ENCODE measurements at places on chromosomes 1 and 21.

GRCh38 chr1:224632921-224633321, 16.8 kb downstream of the CNIH3 start:
- DNase-seq = no peak

DNA sequence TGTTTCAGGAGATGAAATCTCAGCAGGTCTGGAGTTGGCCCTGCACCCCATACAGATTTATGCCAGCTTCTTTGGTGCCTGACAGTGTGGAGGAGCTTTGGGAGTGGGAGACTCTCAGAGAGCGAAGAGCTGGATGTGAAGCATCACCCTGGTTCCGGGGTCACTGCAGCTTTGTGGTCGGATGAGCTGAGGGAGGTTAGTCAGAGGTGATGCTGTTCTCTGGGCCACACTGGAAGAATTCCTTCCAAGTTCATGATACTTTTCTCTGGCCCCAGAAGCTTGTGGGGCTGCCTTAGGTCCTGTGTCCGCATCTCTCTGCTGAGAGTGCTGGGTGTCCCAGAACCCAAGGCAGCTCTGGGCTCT, 467.8 kb downstream of the CAMTA1 start:
- DNase-seq = no peak

DNA sequence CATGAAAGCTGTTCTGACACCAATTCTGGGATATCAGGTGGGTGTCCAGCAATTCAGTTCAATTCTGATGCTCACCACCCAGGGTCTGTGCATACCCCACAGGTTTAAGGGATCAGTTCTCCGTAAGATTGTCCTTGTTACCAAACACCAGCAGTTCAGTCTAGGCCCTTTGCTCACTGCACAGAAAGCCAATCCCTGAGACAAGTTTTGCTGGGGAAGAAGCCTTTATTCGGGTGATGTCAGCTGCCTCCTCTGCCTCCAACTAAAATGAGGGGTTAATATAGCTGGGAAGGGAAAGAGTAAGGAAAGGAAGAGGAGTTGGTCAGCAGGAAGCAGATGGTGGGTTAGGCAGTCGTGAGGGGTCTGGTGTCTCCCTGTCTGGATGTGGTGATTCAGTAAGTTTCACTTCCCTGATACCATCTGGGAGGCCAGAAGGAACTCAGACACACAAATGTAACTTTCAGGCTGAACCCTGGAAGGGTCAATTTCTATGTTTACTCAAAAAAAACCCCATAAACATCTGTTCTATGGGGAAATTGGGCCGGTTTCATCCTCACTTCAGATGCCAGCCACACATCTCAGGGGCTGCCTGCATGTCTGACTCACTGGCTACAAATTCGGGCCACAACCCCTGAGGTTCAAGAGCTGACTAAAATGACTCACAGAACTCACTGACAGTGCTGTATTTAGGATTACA, 83.3 kb upstream of the PGBD5 start:
- no peak for DNase-seq

DNA sequence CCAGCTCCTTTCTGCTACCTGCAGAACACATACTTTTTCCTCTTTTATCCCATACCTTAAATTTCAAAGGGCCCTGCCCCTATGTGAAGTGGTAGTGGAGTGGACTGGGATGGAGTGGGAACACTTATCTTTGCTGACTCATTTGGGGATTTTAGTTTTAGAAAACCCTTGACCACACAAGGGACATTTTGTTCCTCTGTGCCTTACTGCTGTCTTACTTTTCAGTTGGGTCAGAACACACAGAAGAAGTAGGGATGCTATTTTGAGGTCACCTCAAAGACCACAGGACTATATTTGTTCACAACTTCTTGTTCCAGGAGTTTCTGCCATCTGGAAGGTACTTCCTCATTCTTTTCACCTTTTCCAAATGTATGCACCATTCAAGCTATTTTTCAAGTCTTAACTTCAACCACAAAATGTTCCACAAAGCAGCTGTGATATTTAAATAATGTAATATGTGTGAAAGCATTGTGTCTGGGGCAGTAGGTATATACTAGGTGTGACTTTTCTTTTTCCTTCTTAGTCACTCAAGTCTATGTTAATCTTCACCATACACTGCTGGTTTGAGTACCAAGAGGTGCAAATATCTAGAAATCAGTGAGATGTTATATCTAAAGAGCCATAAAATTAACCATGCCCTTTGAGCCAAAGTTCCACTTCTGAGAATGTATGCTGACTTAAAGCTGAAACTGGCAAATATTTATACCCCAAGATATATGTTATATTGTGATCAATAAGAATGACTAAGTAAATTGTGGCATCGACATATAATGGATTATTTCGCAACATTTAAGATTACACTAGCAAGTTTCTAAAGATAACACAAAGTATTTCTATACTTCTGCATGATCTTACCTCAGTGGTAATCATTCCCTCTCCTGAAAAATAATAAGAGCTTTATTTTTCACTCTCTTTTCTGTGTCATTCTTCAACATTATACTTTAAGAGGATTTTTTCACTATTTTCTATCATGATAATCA, 308.5 kb downstream of the MRPL39 start:
- DNase-seq = no peak

DNA sequence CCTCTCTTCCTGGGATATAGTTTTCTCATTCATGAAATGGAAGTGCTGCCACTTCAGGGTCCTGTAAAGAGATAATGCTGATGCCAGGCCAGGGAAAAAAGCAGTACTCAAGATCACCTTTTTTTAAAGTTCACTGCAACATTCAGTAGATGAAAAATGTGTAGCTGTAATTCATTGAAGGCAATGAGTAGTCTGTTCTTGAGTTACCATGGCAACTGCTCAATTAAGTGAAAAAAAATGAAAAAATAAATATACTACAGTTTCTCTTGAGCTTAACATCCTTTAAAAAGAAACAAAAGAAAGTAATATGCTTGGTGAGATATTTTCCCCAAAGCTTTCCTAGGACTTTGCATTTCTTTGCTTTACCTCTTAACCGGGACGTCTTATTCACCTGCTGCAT, 183.3 kb downstream of the AK5 start:
- DNase-seq = no peak

DNA sequence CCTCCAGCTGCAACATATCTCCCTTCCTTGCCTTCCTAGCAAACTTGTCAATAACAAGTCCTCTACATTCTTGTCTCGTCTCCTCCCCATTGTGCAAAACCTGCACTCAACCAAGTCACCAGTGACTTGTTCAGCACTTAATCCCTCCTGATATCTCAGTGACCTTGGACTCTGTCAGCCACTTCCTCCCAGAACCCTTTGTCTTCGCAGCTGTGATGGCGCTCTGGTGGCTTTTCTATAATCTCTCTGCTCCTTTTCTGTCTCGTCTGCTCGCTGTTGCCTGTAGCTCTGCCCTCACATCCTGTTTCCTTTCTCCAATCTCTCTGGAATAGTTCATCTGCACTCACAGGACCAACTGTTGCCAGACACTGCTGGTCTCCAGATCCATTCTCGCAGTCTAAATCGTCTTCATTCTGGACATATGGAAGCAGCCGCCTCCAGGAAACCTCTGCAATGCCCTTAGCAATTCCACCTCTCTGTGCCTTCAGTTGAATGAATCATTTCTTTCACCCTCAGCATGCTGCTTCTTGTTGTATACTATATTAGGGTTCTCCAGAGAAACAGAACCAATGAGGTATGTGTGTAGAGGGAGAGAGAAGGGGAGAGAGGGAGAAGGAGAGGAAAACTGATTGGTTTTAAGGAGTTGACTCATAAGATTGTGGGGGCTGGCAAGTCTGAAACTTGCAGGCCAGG, 17.4 kb upstream of the IFNAR2 start:
- DNase-seq = no peak

GRCh38 chr1:59292562-59292961, 4.3 kb upstream of the FGGY start:
- no peak for DNase-seq

GRCh38 chr1:183418696-183419095, 516 bp upstream of the NMNAT2 start:
- DNase-seq = no peak

DNA sequence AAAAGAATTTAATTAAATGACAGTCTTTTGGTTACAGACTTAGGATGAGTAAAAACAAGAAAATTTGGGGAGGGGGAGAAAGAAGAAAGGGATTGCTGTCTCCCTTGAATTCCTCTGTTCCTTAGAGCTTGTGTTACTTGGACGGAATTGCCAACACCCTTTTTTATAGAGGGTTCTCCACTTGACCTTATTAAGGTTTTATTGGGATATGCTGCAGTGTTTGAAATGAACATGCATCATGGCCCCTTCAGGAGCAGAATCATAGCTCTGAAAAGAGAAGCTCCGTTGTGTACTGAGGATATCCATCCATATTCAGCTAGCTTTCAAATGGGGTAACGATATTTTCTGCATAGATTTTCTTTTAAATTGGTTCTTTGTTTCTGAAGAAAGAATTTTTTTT, 48.2 kb upstream of the DNASE2B start:
- no peak for DNase-seq

GRCh38 chr21:33684068-33684467, 41.8 kb downstream of the ITSN1 start:
- DNase-seq = no peak

DNA sequence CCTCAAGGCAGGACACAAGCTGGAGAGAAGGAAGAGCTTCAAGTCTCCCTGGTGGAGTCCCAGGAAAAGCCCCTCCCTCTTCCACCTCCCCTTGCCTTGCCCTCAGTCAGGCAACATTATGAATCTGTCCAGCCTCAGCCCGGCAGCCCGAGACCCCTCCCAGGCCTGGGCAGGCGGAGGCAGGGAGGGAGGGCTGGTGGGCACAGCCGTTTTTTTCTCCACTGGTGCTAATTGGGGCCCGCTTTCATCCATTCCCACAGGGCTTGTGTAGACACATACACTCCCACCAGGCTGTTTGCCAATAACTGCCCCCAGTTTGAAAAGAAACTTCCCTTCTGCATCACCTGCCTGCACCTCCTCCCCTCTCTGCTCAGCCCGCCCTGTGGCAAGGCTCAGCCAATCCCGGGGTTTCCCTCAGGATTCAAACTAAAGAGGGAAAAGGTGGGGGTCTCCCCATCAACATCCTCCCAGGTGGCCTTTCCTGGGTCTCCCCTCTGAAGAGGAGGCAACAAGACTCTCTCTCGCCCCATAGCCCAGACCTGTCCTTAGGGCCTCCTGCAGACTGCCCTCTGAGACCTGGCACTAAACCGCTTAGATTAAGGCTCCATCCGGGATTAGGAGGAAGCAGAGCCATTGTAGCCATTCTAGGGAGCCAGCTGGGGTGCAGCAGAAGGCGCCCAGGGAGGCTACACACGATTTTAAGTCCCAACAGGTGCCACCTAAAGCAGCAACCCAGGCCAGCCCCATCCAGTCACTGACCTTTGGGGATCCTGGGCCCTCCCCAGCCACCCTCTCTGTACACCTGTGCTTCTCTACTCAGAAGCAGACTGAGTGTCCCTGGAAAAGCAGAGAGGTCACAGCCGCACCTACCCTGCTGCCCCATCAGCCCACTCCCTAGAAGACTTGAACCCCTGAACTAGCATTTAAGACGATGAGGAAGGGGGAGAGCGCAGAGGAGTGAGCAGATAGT, 3.5 kb downstream of the IGSF9 start:
- no peak for DNase-seq
